CD8-positive, alpha-beta T cell (primary cell): ENCODE measurements at places on chromosomes 16 and 17.
A peak's percentile ranks its signal among the peaks of the same experiment; 100 is the strongest.

- DNase-seq: no peak
Measured at GRCh38 chr16:85289760-85290625, 177.7 kb upstream of the CIBAR2 start.

GRCh38 chr17:75917917-75918445 lies 13.3 kb upstream of the MRPL38 start:
- DNase-seq: no peak

- no peak for DNase-seq
Measured at GRCh38 chr16:84574191-84574590, 43.7 kb downstream of the COTL1 start.

GRCh38 chr17:67376415-67376736 lies 705 bp upstream of the PITPNC1 start:
- DNase-seq: no peak

- DNase-seq: no peak
Measured at GRCh38 chr16:56226187-56226586, 34.9 kb downstream of the GNAO1 start.

DNA sequence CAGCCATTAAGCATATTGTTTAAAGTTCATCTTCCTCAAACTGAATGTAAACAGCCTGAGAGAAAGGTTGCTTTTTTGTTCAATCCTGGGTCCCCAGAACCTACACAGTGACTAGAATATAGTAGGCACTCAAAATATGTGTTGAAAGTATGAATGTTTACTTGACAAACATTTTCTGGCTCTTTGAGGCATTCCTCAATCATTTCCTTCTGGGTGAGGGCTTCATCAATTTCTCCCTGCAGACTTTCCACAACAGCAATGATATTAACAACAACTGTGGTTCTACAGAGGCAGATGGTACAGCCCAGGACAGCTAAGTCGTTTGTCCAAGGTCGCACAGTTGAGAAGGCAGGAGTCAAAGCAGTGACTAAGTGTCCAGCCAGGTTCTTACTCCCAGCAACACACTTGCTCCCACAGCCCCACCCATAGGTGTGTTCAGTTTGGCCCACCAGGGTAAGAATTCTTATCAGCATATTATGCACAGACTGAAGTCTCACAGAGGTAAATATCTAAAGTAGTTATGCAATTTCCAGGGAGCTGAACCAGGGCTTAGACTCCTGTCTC lies 61.1 kb downstream of the HS3ST3B1 start:
- DNase-seq: no peak

- DNase-seq: peak; percentile 18
Measured at GRCh38 chr17:37770631-37771518, 26.0 kb upstream of the HNF1B start.

- no peak for DNase-seq
Measured at GRCh38 chr16:72419638-72420037, 247.7 kb upstream of the PMFBP1 start.

DNA sequence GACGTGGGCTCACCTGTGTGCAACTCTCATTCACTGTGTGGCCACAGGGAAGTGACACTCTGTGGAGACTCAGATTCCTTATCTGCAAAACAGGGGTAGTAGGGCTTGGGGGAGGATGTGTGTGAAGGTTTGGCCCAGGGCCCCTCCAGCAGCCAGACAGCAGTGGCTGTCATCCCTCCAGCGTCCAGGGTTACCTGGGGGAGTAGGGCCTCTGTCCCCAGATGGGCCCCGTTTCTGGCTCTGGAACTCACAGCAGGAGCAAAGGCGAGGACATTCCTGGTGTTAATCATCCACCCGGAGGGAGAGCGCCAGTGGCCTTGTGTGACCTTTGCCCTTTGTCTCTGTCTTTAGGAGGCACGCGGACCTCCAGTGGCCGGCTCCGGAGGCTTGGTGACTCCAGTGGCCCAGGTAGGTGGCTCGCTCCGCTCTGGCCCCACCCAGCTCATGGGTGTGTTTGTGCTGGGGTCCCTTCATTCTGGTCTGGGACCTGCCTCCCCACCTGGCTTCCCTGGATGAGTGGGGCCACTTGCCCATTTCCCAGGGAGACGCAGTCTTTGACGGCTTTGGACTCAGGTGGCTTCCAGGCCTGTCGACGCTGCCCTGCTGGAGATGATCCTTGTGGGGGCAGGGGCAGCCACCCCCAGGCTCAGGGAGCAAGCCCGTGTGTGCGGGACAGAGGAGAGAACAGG lies 166.2 kb downstream of the SEC14L1 start:
- DNase-seq: no peak

GRCh38 chr16:51137097-51137496 lies 14.0 kb downstream of the SALL1 start:
- no peak for DNase-seq

DNA sequence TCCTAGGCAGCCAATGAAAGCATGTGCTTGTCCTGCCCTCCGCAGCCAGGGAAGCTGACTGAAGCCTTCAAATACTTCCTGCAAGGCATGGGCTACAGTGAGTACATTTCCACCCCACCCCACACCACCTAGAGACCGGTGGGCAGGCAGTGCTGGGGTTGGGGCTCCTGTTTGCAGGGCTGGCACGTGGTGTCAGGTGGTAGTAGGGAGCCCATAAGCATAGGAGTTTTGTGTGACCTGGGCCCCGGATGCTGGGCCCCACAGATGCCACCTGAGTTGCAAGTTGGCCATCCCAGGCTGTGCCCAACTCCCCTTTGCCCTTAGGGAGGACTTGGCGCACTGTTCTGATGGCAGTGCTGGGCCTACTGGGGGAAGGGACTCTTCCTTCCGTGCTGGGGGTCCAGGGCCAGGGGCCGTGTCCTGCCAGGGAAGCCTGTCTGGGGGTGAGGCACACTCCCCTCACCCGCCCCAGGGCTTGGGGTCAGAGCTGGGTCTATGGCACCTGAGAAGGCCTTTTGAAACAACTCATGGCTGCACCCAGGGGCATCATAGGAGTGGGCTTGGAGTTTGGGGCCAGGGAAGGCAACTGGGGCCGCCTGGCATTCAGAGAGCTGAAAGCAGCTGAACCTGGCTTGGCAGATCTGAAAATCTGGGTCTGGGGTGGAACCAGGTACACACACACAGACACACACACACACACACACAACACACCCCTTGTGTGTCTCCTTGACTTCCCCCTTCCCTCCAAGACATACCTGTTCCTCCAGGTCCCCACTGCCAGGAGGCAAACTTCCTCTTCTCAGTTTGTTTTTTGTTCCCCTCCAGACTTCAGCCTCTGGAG lies 5.8 kb upstream of the SETD6 start:
- no peak for DNase-seq

- no peak for DNase-seq
Measured at GRCh38 chr17:72128039-72128438, 7.2 kb downstream of the SOX9 start.

GRCh38 chr16:19766988-19767387 lies 48.9 kb downstream of the IQCK start:
- no peak for DNase-seq

DNA sequence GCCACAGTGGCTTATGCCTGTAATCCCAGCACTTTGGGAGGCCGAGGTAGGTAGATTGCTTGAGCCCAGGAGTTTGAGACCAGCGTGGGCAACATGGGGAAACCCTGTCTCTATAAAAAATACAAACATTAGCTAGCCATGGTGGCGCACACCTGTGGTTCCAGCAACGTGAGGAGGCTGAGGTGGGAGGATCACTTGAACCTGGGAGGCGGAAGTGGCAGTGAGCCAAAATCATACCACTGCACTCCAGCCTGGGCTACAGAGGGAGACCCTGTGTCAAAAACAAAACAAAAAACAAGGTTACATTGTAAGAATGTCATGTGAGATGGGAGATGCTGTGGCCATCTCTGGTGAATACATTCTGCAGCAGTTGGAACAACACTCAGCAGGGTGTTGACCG lies 13.5 kb downstream of the DUSP14 start:
- no peak for DNase-seq

DNA sequence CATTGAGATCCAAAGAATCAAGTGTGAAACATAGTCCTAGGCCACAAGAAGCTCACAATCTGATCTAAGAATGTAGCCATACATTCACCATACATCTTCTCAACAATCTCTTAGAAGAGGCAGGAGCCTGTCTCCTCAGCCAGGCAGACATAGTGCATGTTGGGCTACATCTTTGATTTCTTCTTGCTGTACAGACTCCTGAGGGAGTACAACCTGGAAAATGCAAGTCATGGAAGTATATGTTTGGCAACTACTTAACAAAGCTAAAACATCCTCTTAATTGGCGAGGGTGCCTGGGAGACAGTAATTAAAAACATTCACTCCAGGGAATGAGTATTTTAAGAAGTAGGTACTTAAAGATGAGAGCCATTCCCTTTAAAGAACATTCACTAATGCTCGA lies 79.2 kb upstream of the NOG start:
- no peak for DNase-seq

- DNase-seq: no peak
Measured at GRCh38 chr16:57743458-57743857, 7.9 kb downstream of the KATNB1 start.

- DNase-seq: no peak
Measured at GRCh38 chr16:19503461-19504075, 18.3 kb downstream of the GDE1 start.

DNA sequence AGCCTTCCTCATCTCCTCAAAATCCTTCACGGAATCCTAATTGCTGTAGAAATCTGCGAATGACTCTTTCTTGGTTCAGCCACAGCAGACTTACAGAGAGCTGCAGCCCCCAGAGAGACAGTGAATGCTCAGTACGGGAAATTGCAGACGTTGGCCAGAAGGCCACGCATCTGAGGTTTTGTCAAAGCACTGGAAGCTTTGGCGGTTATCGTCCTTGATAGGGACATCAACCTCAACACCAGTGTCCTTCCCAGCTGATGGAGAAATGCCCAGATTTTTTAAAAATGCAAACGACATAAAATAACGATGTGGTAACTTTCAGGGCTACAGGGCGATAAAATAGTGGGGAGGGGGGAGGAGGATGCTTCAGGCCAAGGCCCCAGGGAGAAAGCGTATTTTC lies 166.6 kb upstream of the CIBAR2 start:
- no peak for DNase-seq

GRCh38 chr16:62088731-62089410 lies 52.6 kb upstream of the CDH8 start:
- no peak for DNase-seq

DNA sequence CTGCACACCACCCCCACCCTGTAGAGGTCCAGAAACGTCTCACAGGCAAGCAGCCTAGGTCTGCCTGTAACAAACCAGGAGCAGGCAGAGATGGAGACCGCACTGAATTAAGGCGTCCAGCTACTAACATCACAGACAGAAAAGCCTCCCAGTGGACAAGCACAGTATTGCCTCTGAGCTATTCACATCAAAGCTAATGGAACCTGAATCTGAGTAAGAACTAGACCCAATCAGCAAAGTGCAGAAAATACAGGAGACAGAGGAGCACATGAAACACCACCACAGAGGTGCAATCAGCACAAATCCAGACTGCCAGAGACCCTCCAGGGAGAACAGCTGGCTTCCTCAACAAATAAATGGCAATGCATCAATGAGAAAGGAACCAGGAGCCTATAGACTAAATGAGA lies 22.2 kb upstream of the PEMT start:
- DNase-seq: peak; percentile 24

GRCh38 chr16:65497571-65497970 lies 375.7 kb upstream of the CDH11 start:
- DNase-seq: no peak

- no peak for DNase-seq
Measured at GRCh38 chr16:27598220-27598619, 48.3 kb downstream of the KATNIP start.

GRCh38 chr17:58330538-58330996 lies 2.0 kb upstream of the TSPOAP1 start:
- no peak for DNase-seq

- no peak for DNase-seq
Measured at GRCh38 chr16:57299009-57299718, 14.7 kb upstream of the PLLP start.

DNA sequence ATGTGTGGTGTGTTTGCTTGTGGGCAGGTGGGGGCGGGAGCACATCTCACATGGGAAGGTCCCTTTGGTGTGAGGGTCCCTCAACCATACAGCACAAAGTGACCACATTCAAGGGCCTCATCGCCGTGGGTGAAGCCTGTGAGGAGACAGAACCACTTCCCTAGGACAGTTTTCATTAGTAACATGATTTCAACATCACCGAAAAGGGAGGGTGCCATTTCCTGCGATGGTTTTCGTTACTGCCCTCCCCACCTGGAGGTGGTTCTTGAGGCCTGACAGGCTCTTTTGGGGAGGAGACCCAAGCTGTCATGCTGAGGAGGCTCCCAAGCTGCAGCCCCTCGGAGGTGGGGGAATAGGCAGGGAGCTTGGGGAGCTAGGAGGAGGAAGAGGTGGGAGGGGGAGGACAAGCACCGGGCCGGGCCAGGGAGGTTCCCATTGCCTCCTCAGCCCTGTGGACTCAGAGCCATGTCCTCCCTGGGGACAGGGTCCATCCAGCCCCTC lies 9.5 kb downstream of the CD300LB start:
- DNase-seq: no peak

- DNase-seq: no peak
Measured at GRCh38 chr16:72850853-72851252, 197.1 kb downstream of the ZFHX3 start.

DNA sequence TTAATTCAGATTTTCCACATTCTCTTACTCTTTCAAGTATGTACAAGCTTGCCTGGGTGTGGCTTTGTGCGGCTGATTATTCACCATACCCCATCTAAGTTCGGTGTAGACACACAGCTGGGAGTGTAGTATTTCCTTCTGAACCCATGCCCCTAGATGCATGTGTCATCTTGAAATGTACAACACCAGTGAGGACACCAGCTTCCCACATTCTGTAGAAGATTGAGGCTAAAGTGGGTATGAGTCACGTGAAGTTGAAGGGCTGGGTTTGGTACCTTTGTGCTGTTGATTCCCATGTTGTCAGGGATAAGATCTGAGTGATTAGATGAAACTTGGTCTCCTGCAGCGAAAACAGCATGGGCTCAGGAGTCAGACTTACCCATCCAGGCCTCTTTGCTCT lies 14.6 kb upstream of the DHX8 start:
- DNase-seq: no peak

GRCh38 chr17:30600830-30601494 lies 123.8 kb downstream of the GOSR1 start:
- DNase-seq: no peak
